ENCODE measurements at places on chromosomes 2 and 18.
A peak's percentile ranks its signal among the peaks of the same experiment; 100 is the strongest.

GRCh38 chr18:65439188-65439587, 311.6 kb upstream of the CDH7 start:
- no peak for DNase-seq

GRCh38 chr2:217520356-217521010, 482.3 kb downstream of the TNS1 start:
- no peak for DNase-seq

GRCh38 chr2:183089192-183089851, 10.8 kb downstream of the DUSP19 start:
- DNase-seq = no peak

DNA sequence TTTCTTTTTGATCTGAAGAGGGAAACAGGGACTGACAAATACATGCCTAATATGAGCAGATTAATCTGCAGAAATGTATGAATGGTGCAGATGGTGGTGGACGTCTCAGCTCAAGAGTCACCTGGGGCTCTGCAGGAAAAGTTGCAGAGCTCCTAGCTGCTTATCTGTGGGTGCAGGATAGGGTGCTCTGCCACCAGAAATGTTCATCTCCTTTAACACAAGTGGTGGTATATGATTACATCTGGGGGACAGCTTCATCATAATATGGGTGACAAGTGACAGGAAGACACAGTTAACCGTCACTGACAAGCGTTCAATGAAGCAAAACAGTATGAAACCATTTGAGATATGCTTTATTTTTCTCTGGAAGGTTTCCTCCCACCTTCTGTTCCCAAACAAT, 121.2 kb upstream of the LINC00305 start:
- DNase-seq = no peak

- no peak for DNase-seq
Observed at GRCh38 chr18:32138332-32138982, 46.8 kb downstream of the RNF138 start.

DNA sequence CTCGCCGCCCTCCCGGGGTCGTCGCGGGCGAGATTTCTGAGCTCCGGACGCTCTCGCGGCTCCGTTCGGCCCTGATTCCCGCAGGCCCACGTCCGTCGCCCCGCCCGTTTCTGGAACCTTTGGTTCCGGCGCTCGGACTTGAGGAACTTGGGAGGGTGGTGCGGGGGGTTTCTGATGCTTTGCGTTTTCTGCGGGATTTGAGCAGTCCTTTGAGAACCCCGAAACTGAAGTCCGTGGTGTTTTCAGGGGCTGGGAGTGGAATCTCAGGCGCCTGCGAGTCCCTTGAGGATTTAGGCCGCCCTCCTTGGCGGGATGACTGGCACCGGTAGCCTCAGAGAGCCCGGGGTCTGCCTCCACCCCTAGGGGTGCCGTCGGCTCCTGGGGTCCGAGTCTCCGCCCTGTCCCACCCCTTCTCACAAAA, 336 bp downstream of the THNSL2 start:
- peak; percentile 54 for DNase-seq

- DNase-seq = no peak
Observed at GRCh38 chr2:214481204-214481603, 70.3 kb downstream of the VWC2L start.

DNA sequence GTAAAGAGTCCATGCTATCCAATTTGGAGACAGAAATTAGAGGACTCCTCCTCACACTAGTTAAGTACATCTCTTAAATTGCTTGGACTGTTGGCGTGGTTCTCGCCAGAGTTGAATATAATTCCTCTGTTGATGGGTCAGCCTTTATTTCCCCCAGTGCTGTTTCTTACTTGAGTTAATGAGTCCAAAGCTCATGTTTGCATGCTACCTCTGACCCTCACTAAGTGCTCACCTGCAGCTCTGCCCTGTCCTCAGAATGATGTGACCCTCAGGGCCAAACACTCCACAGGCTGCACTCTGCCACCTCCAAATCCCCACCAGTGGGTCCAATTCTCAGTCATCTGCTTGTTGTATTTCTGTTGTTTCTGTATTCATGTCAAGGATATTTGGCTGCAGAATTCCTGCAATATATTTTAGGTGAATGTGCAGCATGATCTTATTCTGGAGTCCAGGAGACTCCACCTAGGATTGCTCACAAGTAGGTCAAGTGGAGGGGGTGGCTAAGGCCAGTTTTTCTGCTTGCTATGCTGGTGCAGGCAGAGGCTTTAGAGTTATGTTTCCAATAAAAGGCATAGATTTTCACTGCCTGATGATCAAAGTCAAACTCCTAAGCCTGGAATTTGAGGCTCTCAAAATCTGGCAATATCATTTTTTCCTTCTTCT, 37.8 kb downstream of the RDH14 start:
- no peak for DNase-seq

DNA sequence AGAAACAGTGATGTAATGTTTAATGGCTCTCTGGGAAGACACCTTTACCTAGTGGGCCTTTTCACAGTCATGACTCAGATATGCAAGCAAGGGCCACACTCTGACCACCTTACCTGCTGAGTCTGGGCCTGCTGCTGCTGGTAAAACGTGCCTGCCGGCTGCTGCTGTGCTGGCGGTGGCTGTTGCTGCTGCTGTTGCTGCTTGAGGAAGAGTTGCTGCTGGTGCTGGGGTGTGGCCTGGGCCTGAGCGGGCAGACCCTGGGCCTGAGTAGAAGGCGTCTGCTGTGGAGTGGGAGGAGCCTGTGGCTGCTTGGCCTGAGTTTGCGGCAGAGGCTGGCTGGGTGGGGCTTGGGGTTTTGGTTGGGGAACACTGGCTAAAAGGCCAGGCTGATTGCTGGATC, 81.6 kb upstream of the NFU1 start:
- DNase-seq = no peak

- DNase-seq = peak; percentile 74
Observed at GRCh38 chr2:165401285-165401852, 68.1 kb upstream of the CSRNP3 start.

- no peak for DNase-seq
Observed at GRCh38 chr2:208407667-208408066, 1.1 kb downstream of the PTH2R start.

GRCh38 chr2:236938126-236938525, 147.6 kb upstream of the COPS8 start:
- DNase-seq = no peak

DNA sequence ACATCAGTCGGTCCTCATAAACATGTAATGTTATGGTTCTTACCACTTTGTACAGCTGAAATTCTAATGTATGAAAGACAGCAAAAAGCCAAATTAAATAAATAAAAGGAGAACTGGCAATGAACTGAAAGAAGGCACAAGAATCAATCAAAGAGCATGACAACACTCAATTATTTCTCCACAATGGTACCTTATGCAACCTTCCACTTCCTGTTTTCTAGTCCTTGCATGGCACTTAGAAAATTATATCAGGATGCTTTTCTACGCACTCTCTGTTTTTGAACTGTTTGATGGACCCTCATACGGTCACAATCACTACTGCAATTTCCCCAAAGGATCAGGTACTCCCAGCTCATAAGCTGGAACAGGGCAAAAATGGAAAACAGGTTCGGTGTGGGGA, 81.6 kb downstream of the EPB41L3 start:
- peak; percentile 85 for DNase-seq

GRCh38 chr2:237480988-237481525, 6.0 kb upstream of the MLPH start:
- DNase-seq = no peak
